ENCODE measurements at places on chromosomes 11 and 22.

GRCh38 chr22:48886604-48887393 lies 940.9 kb downstream of the BRD1 start:
- no peak for DNase-seq

- DNase-seq, result no peak
Observed at GRCh38 chr11:30328681-30329080, 5.8 kb downstream of the ARL14EP start.

GRCh38 chr11:64844330-64845128 lies at the start of gene CDC42BPG:
Gene CDC42BPG, minus strand, starts transcription at chr11:64844653. Its CDS starts 84 bp downstream, at chr11:64844569.
- DNase-seq, result peak; percentile 49

DNA sequence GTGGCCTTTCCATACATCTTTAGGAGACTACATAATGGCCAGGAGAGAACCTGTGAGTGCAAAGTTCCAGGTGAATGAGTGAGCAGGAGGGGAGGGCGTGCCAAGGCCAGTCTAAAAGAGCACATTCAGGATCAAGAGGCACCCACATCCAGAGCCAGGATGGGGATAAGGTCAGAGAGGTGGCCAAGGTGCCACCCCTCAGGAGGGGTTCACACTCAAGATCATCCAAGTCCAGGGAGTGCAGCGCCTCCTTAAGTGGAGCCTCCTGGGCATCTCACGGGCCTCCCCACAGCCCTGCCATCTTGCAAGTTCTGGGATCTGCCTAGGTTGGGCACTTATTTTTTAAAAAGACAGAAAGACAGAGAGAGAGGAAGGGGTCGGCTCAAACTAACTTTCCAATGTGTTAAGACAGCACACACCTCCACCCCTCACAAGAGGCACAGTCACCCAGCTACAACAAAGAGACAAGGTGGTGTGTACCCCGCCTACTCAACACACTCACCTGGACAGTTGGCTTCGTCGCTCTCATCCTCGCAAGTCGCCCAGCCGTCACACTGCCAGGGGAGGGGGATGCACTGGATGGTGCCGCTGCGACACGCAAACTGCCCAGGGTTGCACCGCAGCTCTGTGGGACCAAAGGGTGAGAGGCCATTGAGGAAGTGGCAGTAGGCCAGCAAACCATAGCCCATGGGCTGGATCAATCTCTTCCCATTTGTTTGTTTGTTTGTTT lies 33.2 kb downstream of the DGCR2 start:
- no peak for DNase-seq

DNA sequence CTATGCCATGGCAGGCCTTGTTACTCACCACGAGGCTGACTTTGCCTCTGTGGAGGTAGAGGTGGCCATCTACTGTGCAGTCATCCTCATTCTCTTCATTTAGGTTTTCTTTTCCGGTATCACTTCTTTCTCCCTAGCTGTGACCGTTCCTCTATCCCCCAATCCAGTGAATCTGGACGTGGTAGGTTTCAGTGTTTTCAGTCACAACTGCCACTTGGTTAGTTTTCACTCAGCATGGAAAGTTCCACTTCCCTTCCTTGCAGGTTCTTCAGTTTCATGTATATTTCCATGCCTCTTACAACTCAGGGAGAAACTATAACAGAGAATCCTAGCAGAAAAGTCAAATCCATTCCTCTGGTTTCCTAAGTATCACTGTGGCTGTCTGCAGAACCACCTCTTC lies 1.9 kb downstream of the HPS4 start:
- no peak for DNase-seq

DNA sequence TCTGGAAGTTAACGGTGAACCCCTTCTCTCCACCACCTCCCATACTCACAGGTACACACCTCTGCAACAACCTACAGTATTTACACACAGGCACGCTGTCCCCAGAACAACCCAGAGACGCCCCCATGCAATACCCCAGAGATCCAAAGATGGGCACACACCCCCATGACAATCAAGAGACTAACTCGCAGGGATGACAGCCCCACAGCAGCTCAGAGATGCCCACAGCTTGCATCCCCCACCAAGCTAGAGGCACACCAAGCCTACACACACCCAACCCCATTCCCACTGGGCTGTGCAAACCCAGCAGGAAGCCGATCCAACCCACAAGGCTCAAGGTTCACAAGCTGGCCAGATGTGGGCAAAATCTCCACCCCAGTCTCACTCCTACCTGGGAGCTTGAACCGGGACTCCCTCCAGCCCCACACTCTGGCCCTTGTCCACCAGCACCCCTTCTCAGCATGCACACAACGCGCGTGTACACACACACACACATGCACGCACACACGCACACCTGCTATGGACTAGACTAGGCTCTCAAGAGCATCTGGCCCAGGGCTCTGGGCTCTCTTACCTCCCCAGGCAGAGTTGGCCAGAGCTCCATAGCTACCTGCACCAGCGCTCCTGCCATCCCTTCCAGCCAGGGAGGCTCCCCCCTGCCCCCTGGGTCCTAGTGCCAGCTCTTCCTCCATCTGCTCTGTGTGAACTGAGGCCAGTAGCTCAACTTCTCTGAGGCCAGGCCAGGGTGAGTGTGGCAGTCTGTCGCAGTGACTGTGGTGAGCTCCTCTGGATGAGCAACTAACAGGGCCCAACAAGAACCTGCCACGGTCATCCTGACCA lies 11.5 kb downstream of the STARD10 start:
- DNase-seq, result no peak

DNA sequence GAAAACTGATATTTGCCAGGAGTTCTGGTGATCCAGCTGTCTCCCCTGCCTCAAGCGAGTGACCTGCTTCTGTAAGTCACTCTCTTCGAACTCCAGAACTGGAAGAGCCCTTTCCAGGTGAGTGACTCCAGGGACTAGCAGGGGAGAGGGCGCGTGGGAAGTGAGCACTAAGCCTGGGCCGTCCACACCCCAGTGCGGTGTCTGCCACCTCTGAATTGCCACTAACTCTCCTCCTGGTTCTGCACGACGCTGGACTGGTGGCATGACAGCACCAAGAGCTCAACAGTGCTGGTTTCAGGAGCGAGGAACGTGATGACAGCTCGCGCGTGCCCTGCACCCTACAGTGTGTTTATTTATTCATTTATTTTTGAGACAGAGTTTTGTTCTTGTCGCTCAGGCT lies 22.9 kb downstream of the KIAA0930 start:
- no peak for DNase-seq

- DNase-seq, result no peak
Observed at GRCh38 chr11:1392561-1392960, 2.8 kb downstream of the BRSK2 start.

DNA sequence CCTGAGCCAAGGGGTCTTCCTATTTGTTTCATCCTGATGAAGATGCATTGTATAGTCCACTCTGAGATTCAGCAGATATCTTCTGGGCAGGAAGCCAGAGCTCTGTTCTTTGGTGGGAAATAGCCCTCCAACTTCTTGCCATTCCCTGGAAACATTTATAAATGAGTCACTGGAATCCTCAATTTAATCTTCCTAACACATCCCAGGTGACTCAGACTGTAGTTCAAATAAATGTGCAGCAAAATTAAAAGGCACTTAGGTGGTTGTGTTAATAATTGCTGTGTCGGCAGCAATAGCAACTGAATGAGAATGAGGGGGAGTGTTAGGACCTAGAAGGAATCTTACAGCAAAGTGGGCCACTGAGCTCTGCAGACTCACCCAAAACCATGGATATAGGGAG lies 108.6 kb downstream of the INSC start:
- no peak for DNase-seq

- DNase-seq, result no peak
Observed at GRCh38 chr11:125370561-125371389, 125.3 kb downstream of the FEZ1 start.

DNA sequence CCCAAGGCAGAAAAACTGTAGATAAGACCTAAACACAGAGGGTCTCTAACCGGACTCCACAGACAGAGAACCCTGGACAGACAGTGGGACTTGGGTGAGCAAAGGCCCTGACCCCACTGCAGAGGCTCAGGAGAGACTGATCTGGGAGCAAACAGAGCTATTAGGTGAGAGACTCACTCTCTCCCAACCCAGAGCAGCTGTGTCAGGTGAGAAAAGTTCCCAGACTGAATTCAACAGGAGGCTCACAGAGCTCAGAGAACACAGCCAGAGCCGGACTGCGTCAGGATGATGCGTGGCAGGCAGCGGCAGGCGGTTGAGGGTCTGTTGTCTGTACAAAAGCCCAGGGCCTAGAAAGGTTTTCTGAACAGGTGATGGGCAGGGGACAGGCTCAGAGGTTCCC lies 5.5 kb downstream of the RFPL2 start:
- DNase-seq, result no peak

- DNase-seq, result no peak
Observed at GRCh38 chr11:61009392-61010275, 38.2 kb downstream of the CD6 start.

DNA sequence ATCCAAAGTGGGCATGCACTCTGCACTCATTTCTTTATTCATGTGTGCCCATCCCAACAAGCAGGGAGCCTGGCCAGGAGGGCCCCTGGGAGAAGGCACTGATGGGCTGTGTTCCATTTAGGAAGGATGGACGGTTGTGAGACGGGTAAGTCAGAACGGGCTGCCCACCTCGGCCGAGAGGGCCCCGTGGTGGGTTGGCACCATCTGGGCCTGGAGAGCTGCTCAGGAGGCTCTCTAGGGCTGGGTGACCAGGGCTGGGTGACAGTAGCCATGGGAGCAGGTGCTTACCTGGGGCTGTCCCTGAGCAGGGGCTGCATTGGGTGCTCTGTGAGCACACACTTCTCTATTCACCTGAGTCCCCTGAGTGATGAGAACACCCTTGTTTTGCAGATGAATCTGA lies 129.3 kb upstream of the B3GAT1 start:
- no peak for DNase-seq

DNA sequence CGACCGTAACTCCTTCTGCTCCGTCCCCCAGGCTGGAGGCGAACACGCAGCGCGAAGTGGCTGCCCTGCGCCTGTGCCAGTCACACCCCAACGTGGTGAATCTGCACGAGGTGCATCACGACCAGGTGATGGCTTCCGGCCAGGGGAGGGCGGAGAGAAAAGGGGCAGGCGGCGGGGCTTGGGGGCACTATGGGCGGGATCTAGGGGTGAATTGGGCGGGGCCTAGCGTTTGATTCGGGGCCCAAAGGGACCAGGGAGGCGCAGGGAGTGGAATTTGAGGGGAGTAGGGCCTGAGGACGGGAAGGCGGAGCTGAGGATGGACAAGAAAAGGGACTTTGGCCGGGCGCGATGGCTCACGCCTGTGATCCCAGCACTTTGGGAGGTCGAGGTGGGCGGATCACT lies 9.7 kb downstream of the RPS6KA4 start:
- DNase-seq, result no peak

DNA sequence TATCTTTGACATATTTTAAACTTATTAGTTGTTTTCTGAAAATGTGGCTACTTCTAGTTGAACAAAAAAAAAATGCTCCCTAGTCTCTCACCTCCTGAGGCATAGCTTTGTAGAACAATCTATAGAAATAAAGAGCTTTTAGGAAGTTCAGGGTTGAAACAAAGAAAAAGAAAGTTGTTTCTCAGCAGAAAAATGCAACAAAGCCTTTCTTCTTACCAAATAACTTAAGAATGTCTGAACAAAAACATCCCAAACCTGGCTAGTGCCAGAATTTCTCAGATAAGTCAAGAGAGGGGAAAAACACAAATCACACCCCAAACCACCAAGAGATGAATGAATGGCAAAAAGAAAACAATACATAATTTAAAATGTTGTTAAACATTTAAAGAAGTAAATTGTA lies 114.1 kb downstream of the MAML2 start:
- no peak for DNase-seq

- peak; percentile 62 for DNase-seq
Observed at GRCh38 chr11:10674911-10675440, 18.6 kb downstream of the IRAG1 start.

DNA sequence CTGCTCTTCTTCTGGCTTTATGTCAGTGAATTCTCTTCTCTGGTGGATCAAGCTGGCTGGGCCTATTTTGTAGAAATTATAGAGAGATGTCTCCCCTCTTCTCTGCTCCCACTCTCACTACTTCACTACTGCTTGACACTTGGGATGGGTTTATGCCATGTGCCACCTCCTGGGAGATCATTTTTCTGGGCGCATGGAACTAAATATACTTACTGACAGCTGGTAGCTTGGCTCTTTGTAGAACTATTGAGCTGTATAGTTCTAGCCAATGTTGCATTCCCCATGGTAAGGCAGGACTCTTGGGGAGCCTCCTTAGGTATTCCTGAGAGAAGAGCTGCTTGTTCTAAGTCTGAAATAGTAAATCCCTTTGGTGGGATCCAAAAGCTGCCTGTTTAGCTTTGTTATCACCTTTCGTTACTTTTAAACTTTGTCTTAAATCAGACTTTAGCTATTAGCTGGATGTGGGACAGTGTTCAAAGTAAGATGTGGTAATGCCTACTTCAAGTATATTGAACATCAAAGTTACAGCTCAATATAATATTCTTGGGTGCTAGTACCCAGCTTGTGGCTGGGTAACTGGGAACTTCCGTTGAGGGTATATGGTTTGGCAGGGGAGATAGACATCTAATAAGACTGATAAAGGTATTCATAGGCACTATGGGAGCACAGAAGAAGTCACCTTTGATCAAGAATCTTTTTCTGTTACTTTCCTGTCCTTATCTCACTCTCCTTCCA lies 87.5 kb upstream of the RRM1 start:
- no peak for DNase-seq

- DNase-seq, result no peak
Observed at GRCh38 chr11:112161012-112161411, 2.9 kb downstream of the IL18 start.

GRCh38 chr11:72598906-72599305 lies 75.3 kb downstream of the PDE2A start:
- no peak for DNase-seq

- DNase-seq, result no peak
Observed at GRCh38 chr11:120694726-120695125, 183.2 kb downstream of the GRIK4 start.

DNA sequence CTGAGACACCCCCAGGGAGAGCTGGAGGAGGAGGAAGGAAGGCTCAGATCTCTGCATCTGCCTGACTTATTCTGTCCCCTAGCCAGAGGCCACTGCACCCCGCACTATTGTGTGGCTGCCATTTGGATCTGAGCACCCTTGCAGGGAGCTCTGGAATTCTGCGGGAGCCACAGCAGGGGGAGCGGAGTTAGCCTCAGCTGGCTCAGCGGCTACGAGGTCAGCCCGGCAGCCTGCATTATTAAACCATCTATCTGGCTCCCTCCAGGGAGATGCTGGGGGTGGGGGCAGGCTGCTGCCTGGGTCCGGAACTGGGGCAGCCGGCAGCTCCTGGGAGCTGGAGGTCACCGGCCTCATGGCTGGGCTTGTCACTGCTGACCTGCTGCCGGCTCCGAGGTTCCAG lies 6.5 kb upstream of the ELFN2 start:
- no peak for DNase-seq

GRCh38 chr11:113681711-113682413 lies 24.2 kb downstream of the TMPRSS5 start:
- DNase-seq, result no peak

GRCh38 chr22:30649430-30650007 lies 13.9 kb downstream of the SLC35E4 start:
- no peak for DNase-seq

Data from nucleus accumbens (tissue), 56 donors.